ENCODE measurements at places on chromosomes 4 and X.

DNA sequence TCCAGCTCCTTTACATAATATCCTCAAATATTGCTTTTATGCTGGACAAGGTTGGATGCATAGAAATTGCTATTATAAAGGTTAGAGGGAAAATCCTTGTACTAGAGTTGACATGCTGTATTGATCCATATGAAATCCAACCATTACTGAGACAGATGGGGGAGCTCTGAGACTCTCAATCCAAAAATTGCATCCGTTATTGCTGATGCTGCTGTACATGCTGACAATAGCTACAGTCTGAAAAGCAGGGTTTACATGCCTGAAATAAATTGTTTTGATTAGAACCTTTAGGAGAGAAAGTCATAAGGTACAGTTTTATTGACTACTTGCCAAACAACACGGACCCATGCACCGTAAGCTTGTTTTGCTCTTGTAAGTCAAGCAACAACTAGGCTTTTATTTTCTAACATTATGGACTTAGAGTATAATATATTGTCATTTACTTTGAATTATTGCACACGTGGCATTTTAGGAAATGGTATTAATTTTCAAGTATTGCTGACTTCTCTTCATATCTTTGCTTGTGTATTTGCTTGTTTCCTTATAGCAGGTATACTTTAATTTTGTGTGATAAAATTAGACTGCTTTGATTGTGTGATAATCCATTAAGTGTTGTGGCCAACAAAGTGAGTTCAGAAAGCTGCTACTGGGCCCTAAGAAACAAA, 1365.2 kb downstream of the STIM2 start:
- no peak for DNase-seq

- peak; percentile 9 for DNase-seq
Measured at GRCh38 chrX:24190500-24191156, 41.1 kb downstream of the ZFX start.

- no peak for DNase-seq
Measured at GRCh38 chr4:169348541-169348940, 77.8 kb upstream of the SH3RF1 start.

- DNase-seq, result no peak
Measured at GRCh38 chrX:65127842-65128241, 151.6 kb upstream of the ZC4H2 start.

DNA sequence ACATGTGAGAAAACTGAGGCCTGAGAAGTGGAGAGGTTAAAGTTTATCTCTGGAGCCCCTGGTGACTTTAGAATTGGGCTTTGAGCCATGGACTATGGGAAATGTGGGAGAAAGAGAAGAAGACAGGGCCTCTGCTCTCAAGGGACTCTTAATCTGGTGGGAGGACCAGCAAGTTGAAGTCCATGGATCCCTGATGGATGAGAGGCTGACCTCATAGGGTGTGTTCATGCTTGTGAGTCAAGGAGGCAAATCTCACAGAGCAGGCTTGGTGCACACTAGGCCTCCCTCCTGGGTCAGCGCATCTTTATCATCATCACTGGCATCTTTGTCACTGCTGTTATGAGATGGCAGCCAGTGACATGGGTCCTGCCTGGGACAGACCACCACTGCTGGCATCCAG, 211.9 kb downstream of the AFAP1 start:
- DNase-seq, result no peak

GRCh38 chr4:43932448-43932847, 516.2 kb downstream of the KCTD8 start:
- no peak for DNase-seq

Data from HS-5 (cell line).